Cardiac muscle cell (in vitro differentiated cells and primary cell): ENCODE measurements at places on chromosomes 4 and X. TPM values are rescaled to one million over a fixed set of nuclear protein-coding genes. Genes with fewer than 3 reads are reported as not detected.

GRCh38 chr4:168019019-168019651 is 73.2 kb upstream of the ANXA10 start:
- H3K27me3 ChIP-seq: no peaks in the 10 kb centered on the region
- no peaks in the 10 kb centered on the region for H3K36me3 ChIP-seq

- H3K36me3 ChIP-seq: no peaks in the 10 kb centered on the region
- H3K4me1 ChIP-seq: peaks cover 7% of the 10 kb centered on the region
- peaks cover 59% of the 10 kb centered on the region for H3K27me3 ChIP-seq
- no peak overlapping the region for H3K27ac ChIP-seq
These were observed 4.0 kb downstream of the DCLK2 start for GRCh38 chr4:150082241-150082640.

DNA sequence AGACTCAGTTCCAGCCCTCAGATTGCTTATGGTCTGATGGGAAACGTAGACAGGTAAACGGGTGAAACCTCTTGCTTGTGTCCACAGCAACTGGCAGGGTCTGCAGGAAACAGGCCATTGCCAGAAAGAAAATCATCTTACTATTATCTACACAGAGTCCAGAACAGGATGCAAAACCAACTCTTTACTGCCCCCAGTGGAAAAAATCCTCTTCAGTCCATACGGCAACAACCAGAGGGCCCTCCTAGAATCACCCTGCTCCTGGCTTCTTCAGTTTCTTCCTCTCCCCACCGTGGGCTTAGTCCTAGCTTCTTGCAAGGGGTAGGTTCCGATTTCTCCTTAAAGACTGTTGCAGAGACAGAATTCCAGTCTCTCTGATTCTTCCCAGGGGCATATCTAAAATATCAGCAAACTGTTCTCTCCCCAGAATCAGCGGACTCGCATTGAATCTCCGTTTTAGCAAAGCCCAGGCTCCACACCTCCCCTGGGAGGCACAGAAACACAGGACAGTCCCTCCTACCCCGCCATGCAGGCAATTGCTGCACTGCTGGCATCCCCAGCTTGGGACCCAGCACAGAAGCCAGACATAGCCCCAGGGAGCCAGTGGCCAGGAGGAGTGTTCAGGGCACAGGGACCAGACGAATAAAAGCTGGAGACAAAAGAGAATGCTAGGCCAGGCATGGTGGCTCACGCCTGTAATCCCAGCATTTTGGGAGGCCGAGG is 41.0 kb upstream of the SH3RF1 start:
- DNase-seq: peak; percentile 81
- H3K4me3 ChIP-seq: no peak overlapping the region
- H3K27ac ChIP-seq: no peak overlapping the region
- H3K27me3 ChIP-seq: no peaks in the 10 kb centered on the region
- H3K4me1 ChIP-seq: peaks cover 24% of the 10 kb centered on the region

- DNase-seq: peak; percentile 13
- no peaks in the 10 kb centered on the region for H3K27me3 ChIP-seq
- H3K4me3 ChIP-seq: no peak overlapping the region
- H3K27ac ChIP-seq: no peak overlapping the region
- H3K36me3 ChIP-seq: no peaks in the 10 kb centered on the region
These were observed 291.9 kb downstream of the BMPR1B start for GRCh38 chr4:95049551-95050233.

DNA sequence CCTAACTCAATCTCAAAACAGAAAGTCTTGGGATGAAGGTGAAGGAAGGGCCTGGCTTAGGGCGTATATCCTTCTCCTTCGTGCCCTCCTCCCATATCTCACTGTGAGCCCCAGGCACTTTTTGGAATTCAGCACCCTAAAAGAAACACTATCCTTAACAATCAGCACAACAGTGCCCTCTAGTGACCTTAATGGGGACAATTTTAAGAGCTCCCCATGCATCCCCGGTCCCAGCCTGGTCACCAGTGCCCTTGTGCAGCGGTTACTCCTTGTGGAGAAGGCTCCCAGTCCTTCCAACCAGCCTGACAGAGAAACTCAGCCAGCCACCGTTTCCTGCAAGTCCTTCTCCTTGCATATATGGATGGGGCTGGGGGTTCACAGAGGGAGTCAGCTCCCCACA is 4.2 kb downstream of the PAK3 start:
- no peaks in the 10 kb centered on the region for H3K4me1 ChIP-seq
- no peak overlapping the region for H3K4me3 ChIP-seq
- H3K27me3 ChIP-seq: peaks cover 8% of the 10 kb centered on the region
- H3K27ac ChIP-seq: no peak overlapping the region

GRCh38 chr4:147714575-147715401 is 17.1 kb upstream of the ARHGAP10 start:
- H3K36me3 ChIP-seq: no peaks in the 10 kb centered on the region
- no peak overlapping the region for H3K27ac ChIP-seq
- no peaks in the 10 kb centered on the region for H3K4me1 ChIP-seq
- H3K27me3 ChIP-seq: no peaks in the 10 kb centered on the region

DNA sequence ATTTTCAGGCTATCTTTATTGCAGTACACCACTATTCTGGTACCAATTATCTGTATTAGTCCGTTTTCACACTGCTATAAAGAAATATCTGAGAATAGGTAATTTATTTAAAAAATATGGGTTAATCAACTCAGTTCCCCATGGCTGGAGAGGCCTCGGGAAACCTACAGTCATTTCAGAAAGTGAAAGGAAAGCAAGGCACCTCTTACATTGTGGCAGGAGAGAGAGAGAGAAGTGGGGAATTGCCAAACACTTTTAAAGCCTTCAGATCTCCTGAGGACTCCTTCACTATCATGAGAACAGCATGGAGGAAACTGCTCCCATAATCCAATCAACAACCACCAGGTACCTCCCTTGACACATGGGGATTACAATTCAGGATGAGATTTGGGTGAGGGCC is 54.7 kb downstream of the AMER1 start:
- H3K27me3 ChIP-seq: no peaks in the 10 kb centered on the region
- H3K4me1 ChIP-seq: no peaks in the 10 kb centered on the region
- no peak overlapping the region for H3K4me3 ChIP-seq
- H3K27ac ChIP-seq: no peak overlapping the region

SUV39H1 gene
- total RNA-seq: 5.5 and 8.1 TPM in 2 replicates
